ENCODE measurements at places on chromosomes 11 and 22.

DNA sequence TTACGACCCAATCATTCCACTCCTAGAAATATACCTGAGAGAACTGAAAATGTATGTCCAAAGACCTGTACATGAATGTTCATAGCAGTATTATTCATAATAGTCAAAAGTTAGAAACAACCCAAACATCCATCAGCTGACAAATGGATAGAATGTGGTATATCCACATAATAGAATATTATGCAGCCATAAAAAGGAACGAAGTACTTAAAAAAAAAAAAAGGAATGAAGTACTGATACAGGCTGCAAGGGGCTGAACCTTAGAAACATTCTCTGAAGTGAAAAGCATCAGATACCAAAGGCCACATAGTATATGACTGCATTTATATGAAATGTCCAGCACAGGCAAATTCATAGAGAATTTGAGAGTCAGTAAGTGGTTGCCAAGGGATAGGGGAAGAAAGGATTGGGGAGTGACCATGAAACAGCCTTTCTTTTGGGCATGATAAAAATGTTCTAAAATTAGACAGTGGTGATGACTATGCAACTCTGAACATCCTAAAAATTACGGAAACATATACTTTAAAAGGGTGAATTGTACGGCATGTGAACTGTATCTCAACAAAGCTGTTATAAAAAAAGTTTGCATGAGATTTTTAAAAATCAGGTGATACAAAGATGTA lies 1.8 kb downstream of the TPST2 start:
- DNase-seq, result no peak

GRCh38 chr11:61071208-61071681 lies 31.0 kb upstream of the CD5 start:
- peak; percentile 43 for DNase-seq

- DNase-seq, result no peak
Measured at GRCh38 chr11:44248109-44248508, 61.8 kb downstream of the ALX4 start.

DNA sequence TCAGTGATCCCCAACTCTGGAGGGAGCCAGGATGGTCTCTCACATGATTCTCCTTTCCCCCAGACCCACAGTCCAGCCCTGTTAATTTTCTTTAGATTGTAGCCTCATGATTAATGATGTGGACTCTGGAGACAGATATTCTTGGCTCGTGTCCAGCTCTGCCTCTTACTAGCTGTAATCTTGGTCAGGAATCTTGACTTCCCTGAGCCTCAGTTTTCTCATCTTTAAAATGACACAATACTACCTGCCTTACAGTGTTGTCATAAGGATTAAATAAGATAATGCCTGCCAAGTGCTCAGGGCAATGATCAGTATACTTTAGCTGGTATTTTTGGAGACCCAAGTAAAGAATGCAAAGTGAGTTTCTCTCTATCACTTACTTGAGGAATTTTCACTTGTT lies 60.0 kb downstream of the SPECC1L start:
- DNase-seq, result no peak

DNA sequence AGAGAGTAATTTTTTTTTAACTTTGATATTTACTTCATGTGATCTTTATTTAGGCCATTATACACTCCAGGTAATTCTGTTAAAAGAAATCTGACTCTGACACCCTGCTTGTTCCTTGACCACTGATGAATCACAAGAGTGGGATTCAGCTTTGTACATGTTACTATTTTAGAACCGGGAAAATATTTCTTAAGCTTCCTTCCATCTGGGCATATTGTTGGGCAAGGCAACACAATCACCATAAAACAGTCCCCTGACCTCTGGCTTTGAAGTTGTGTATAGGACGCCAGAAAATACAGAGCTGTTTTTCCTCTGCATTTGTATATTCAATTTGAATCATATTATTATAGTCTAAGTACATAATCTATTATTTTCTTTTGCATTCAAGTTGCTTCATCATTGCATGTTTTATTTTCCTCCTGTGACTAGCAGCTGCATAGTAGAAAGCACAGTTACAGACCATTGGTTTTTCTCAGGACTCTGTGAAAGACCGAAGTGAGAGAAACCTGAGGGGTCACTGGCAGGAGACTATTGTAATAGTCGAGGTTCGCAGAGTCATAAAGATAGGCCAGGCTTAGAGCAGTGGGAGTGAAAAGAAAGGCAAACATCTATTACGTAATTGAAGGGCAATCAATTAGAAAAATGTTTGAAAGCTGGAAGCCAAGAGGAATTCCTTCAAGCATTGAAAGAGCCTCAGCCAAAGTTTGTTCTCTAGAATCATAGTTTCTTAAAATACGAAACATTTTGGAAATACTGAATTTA lies 51.8 kb upstream of the SLC36A4 start:
- no peak for DNase-seq

GRCh38 chr22:22397292-22397870 lies 111.2 kb downstream of the ZNF280B start:
- no peak for DNase-seq

- no peak for DNase-seq
Measured at GRCh38 chr11:27281740-27282590, 81.0 kb downstream of the CCDC34 start.

DNA sequence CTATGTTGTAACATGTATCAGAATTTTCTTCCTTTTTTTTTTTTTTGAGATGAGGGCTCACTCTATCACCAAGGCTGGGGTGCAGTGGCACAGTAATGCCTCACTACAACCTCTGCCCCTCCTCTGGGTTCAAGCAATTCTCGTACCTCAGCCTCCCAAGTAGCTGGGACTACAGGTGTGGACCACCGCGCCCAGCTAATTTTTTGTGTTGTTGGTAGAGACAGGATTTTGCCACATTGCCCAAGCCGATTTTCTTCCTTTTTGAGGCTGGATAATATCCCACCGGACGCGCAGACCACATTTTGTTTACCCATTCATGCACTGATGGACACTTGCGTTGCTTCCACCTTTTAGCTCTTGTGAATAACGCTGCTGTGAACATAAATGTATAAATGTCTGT lies 97.0 kb downstream of the BRD1 start:
- no peak for DNase-seq

DNA sequence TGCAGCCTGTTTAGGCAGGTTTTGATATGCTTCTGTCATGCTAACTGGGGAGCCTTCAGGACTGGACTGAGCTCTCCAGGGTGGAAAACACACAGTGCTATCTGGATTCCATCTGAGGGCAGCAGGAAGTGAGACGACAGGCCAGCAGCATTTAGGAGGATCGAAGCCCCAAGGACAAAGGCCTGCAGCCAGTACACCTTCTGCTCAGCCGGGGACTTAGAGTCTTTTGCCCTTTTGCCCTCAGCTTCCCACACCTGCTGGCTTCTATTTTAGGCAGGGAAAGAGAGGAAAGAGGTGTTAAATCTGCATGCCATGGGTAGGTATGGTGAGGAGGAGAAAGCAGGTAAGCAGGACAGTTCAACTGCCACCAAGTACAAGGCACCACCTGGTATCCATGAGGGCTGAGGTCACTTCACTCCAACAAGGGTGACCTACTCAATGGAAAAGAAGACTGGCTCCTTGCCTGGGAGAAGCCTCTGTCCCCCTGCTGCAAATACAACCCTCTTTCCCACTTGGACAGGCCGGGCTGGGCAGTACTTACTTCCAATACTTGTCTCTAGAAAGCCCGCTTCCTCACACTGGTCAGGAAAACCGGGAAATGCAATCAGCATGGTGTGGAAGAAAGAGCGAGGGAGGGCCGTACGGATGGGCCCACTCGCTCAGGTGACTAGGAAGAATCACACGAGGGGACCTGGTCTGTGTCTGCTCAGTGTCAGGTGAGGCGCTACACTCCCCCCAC lies 12.3 kb downstream of the LARGE2 start:
- DNase-seq, result no peak

DNA sequence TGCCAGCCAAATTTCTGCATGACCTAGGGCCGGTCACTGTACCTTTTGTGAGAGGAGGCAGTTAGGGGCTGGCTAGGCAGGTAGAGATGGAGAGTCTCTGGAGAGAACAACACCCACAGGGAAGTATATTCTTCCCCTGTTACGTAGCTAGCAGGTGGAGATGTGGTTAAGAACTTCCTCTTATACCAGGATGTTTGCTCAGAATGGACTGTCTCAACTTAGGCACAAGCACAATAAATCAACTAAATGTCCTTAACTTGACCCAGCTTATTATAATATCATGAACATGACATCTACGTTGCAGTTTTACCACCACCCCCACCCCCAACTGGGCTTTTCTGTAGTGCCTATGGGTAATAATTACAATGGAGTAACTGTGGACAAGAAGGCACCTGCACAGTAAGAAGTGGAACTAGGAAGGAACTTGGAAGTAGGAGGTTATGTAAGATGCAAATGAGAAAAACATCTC lies 60.7 kb upstream of the MPEG1 start:
- no peak for DNase-seq

GRCh38 chr22:49076300-49077035 lies 751.2 kb downstream of the BRD1 start:
- no peak for DNase-seq

DNA sequence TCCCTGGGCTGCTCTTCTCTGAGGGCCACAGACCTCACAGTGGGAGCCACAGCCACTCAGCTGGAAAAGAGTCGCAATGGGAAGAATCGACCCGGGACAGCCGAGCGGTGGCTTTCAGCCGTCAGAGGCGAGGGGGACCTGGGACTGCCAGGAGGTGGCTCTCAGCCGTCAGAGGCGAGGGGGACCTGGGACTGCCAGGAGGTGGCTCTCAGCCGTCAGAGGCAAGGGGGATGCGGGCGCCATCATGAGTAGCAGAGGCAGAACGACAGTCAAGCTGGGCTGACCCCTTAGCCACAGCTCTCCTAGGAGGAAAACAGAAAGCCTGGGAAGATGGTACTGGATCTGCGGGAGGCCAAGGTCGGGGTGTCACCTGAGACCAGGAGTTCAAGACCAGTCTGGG lies 14.9 kb upstream of the MUC2 start:
- DNase-seq, result no peak

DNA sequence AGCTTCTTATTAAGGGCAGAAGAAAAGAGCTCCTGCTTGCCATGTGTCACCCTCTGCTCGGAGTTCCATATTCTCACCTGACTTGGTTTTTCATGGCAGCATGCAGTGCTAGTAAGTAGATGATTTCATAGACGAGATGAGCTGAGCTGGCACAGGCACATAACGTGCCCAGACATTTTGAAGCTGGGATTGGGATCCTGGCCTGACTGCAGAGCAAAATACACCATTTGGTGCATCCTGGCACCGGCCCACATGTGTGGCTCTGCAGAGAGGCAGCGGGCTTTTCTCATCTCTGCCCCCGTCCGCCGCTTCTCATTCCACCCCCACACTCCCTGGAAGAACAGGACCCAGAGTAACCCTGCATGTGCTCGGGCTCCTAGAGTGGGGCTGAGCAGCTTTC lies 24.8 kb downstream of the FAM118A start:
- DNase-seq, result no peak
